ENCODE measurements at places on chromosomes 3 and 15. TPM values are rescaled to one million over a fixed set of nuclear protein-coding genes. Genes with fewer than 3 reads are reported as not detected.

Gene RPP14
- 9.5 TPM for total RNA-seq

Gene PLA2G4D
- not detected for total RNA-seq

Gene SKOR1
- 0.16 TPM for total RNA-seq

Gene PARL
- total RNA-seq = 30.7 TPM

Gene PLXNA1
- 25.5 TPM for total RNA-seq

Gene DOCK3
- total RNA-seq = 0.16 TPM

Gene VPS13C
- 61.5 TPM for total RNA-seq

Gene SI
- not detected for total RNA-seq

Gene PLD1
- 9.5 TPM for total RNA-seq

Gene MAP1A
- total RNA-seq = 42.0 TPM

Gene SCAMP5
- total RNA-seq = 0.79 TPM

Gene GATA2
- total RNA-seq = 7.6 TPM

Gene DNAH12
- under 0.01 TPM for total RNA-seq

Gene BTLA
- 0.16 TPM for total RNA-seq

Gene CPN2
- total RNA-seq = not detected

Gene ALDH1A2
- total RNA-seq = 1.6 TPM

Gene SPTBN5
- total RNA-seq = 0.17 TPM

Gene IMPG2
- total RNA-seq = 0.86 TPM
